ENCODE measurements at places on chromosomes 6 and 20.
A peak's percentile ranks its signal among the peaks of the same experiment; 100 is the strongest.

GRCh38 chr6:76843054-76843822, 620.1 kb downstream of the HTR1B start:
- no peak for DNase-seq

GRCh38 chr6:42400886-42401612, 50.7 kb downstream of the TRERF1 start:
- no peak for DNase-seq

GRCh38 chr6:23826572-23826971, 299.4 kb upstream of the NRSN1 start:
- no peak for DNase-seq

DNA sequence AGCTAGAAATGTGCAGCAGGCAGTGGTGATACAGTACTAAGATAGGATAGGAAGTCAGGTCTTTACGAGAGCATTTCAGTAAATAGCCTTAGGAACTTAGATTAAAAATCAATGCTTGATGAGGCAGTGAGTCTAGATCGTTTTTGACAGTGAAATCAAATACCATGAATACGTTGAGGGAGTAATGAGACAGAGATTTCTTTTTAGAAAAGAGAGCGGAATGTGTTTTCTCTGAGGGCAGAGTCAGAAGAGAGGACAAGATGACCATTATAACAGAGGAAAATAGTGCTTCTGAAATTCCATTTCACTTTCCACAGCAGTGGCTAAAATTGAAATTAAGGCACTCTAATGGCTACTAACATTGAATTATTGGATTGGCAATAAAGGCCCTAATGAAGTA, 339.6 kb downstream of the UTRN start:
- DNase-seq, result no peak

GRCh38 chr6:147538821-147539220, 30.3 kb downstream of the SAMD5 start:
- no peak for DNase-seq

GRCh38 chr6:32105433-32105832, 3.7 kb downstream of the TNXB start:
- DNase-seq, result no peak

DNA sequence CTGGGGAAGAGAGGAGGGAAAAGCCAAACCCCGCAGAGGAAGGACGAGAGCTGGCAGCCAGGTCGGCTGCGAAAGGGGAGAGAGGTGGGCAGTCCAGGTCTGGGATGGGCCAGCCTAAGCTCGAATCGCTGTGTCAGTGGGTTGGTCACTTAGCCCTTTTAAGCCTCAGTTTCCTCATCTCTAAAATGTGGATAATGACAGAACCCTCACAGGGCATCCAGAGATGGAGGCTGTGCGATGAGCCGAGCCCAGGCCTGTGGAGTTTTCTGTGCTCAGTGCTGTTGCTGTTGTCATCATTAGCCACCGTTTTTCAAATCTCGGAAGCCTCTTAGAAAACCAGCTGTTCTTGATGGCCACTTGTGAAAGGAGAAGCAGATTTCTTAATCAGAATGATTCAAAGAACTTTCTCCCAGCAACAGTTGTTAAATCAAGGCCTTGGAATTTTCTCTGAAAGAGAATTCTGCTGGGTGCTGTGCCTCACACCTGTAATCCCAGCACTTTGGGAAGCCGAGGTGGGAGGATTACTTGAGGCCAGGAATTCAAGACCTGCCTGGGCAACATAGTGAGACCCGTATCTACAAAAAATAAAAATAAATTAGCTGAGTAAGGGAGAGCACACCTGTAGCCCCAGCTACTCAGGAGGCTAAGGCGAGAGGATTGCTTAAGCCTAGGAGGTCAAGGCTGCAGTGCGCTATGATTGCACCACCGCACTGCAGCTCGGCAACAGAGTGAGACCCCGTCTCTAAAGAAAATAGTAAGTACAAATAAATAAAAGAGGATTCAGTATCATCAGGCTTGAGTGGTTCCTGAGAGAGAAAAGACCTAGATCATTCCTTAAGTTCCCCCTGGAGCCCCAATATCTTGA, 46.3 kb upstream of the ENTPD6 start:
- no peak for DNase-seq

GRCh38 chr6:19320111-19320581, 517.0 kb upstream of the ID4 start:
- no peak for DNase-seq

- peak; percentile 33 for DNase-seq
Measured at GRCh38 chr20:34420146-34420545, 57.1 kb downstream of the ITCH start.

DNA sequence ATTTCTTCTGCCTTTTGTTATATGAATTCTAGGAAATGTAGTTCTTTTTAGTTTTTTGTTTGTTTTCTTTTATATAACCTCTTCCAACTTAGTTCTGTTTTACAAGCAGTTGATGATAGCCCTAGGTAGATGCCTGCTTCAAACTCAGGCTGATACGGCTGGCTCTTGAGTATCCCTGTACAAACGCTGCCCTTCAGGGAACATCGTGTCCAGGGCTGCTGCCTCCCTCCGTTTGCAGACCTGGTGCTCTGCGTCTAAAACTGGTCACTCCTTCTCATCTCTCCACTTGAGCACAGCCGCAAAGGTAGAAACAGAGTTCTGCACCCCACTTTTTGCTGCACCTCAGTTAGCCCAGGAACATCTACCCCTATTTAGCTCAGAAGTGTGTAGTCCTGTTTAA, 310.1 kb downstream of the PRL start:
- DNase-seq, result no peak

- no peak for DNase-seq
Measured at GRCh38 chr20:34220561-34220960, 20.7 kb upstream of the ASIP start.

DNA sequence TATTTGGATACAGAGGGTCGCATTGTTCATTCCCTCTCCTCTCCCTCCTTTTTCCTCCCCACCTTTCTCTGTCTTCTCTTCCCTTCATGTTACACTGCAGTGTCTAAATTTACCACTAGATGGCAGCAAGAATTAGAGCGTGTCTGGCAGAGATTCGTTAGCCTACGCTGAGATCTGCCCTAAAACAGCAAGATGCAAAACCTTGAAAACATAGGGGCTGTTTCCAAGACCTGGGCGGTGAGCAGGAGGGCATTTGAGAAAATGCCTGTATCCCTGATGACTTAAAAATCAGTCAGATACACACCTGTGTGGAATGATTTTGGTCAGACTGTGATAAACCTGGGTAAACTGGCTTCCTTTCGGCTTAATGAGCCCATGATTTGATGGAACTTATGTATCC, 101.5 kb upstream of the ISM1 start:
- DNase-seq, result peak; percentile 24

GRCh38 chr6:143688681-143689080, 10.9 kb downstream of the PHACTR2 start:
- no peak for DNase-seq

- no peak for DNase-seq
Measured at GRCh38 chr6:131682442-131682841, 18.8 kb downstream of the OR2A4 start.

GRCh38 chr20:13525225-13525940, 113.3 kb downstream of the TASP1 start:
- no peak for DNase-seq

DNA sequence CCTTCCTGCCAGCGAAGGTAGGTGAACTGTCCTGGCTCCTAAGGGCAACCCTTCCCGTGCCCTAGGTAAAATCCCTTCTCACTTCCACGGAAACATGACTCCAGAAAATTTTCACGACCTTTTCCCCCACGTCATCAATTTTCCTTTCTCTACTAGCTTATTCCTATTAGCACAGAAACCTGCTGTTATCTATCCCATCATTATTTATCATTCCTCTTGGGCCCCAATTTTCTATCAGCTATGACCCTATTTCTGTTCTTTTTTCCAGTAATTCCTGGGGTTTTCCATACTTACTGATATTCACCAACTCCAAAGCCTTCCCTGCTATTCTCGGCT, 23.8 kb upstream of the GCM1 start:
- DNase-seq, result no peak

DNA sequence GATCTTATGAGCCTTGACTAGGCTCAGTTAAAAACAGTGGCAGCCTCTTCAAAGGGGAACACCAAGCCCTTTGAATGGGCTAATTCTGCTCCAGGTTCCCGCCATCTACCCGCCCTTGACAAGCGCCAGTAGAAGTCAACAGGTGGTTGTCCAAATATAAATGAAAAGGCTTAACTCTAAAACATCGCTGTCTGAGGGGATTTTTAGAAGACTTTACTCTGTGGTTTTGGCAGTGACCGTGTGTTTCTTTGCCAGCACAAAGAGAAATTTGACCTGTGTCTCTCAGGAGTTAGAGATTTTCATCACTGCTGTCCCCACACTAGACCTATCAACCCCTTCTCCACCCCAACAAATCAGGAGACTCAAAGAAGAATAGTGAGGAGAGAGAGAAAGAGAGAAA, 19.8 kb upstream of the SIM1 start:
- DNase-seq, result no peak

GRCh38 chr6:133499662-133500061, 258.5 kb downstream of the EYA4 start:
- DNase-seq, result no peak

- no peak for DNase-seq
Measured at GRCh38 chr6:124795643-124796463, 166.4 kb upstream of the RNF217 start.

GRCh38 chr6:14721103-14721758, 524.6 kb upstream of the JARID2 start:
- no peak for DNase-seq

DNA sequence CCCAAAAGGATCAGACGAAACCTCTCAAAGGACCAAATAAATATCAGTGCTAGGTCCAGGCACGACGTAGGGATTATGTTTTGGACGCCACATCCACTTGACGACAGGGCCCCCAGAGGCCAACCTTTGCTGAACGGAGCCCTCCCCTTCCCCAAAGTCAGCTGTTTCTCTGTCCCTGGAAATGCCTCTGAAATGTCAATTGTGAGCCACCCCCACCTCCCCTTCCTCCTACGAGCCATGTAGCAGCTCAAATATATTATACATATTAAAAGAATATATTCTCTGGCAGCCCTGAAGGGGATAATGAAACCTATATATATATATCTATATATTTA, 39.6 kb upstream of the BLCAP start:
- DNase-seq, result no peak

- DNase-seq, result no peak
Measured at GRCh38 chr6:42394881-42395620, 56.7 kb downstream of the TRERF1 start.

- DNase-seq, result no peak
Measured at GRCh38 chr6:144855812-144856531, 570.8 kb downstream of the UTRN start.

- DNase-seq, result no peak
Measured at GRCh38 chr6:74979065-74979766, 226.6 kb downstream of the COL12A1 start.

- no peak for DNase-seq
Measured at GRCh38 chr6:89596056-89596455, 42.5 kb downstream of the LYRM2 start.

GRCh38 chr6:108350528-108350927, 55.7 kb downstream of the AFG1L start:
- DNase-seq, result no peak

DNA sequence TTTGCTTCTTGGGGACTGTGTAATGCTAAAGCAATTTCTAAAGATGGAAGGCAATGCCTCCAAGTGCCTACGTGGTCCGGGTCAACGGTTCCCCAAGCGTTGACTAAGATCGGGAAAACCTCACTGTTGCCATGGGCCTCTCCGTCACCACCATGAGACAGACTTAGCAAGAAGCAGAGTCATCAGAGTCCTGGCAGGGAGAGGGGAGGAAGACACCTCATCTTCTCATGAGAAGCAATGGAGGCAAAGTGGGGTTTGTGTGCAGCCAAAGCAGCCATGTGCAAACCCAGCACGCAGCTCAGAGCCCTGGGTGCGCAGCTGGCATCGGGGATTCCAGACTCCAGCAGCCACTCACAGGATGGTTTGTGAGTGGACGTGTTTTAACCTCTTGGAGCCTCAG, 111.4 kb downstream of the SYNDIG1 start:
- no peak for DNase-seq

GRCh38 chr6:7431313-7431673, 41.7 kb downstream of the RIOK1 start:
- no peak for DNase-seq

DNA sequence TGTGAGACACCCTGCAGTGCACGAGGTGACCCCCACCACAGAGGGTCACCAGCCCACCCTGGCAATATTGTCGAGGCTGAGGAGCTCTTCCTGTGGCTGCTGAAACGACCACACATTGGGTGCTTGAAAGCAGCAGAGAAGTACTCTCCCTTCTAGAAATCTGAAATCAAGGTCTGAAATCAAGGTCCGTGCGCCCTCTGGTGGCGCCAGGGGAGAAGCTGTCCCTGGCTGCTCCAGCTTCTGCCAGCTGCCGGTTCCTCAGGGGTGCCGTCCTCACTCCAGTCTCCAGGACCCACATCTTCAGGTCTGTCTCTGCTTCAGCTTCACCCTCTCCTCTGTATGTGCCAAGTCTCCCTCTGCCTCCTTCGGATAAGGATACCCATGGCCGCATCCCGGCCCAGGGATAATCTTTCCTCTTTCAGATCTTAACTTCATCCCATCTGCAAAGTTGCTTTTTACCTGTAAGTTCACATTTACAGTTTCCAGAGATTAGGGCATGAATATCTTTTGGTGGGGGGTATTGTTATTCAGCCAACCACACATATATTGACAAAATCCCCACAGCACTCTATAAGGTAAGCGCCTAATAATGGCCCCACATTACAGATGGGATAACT, 108.3 kb upstream of the PHACTR3 start:
- DNase-seq, result no peak

DNA sequence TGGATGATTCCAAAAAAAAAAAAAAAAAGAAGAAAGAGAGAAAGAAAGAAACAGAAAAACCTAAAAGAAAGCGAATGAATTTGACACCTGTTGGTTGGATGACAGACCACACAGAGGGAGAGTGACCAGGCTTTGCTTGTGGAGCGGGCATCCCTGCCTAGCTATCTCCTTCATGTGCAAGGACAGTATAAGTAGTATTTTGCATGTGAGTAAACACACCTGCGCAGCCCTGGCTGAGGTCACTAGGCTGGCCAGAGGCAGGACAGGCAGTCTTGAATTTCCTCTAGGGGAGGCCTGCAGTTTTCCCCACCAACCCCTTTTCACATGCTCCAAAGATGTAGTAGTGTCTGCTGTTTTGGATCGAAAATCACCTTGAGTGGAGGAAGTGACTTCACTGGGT, 126.4 kb downstream of the CCDC170 start:
- no peak for DNase-seq
